ENCODE measurements at places on chromosomes 1 and 21.

GRCh38 chr1:115865704-115866380 is 24.9 kb upstream of the NHLH2 start:
- no peak for DNase-seq

GRCh38 chr1:230079199-230080024 is 12.4 kb downstream of the GALNT2 start:
- no peak for DNase-seq

DNA sequence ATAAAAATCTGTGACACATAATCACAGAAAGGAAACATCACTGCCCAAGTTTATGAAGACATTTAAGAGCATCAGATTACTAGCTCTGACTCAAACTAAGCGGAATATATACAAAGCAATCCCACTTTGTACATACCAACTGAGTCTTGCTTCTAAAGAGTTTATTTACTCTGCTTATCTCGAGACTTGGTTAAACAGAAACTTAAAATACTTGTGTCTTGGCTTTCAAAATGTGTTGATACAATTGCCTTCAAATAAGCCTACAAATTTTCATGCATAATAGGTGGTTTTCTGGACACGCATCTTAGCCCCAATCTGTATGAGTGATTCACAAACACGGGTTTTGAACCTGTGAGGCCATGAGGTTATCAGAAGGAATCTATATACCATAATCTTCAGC is 21.0 kb downstream of the CD160 start:
- peak; percentile 70 for DNase-seq

DNA sequence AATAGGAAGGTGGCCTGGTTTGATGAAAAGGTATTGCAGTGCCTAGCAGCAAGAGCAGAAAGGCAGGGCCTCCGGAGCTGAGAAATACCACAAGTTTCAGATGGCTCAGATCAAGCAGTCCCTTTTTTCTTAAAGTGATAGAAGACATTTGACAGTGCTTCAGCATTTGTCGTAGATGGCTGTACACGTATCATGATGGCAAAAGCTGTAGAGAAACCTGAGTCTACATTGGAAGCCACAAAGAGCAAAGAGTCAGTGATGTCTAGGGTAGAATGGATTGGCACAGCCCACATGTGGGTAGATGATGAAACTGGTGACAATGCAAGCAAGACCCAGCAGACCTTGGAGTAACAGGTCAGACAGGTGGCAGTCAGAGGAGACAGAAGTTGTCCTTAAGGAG is 101.3 kb upstream of the ARTN start:
- no peak for DNase-seq

- no peak for DNase-seq
Measured at GRCh38 chr1:26724926-26725325, 29.1 kb downstream of the ARID1A start.

DNA sequence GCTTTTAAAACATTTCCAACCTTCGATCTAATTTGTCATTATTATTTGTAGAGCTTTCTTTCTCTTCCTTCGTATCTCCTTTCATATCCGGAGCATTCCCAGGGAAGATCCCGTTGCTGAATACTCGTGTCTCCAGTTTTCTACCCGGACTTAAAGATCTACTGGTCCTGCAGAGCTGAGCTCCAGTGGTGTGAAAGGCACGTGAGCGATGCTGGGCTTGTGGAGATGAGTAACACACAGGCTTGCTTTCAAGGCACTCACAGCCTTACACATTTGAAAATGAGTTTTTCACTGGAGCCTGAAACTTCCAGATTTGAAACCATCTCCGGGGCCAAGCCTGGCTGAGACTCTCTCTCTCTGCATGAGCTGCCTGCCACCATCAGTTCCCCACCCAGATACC is 428.3 kb downstream of the KIF26B start:
- DNase-seq = no peak

DNA sequence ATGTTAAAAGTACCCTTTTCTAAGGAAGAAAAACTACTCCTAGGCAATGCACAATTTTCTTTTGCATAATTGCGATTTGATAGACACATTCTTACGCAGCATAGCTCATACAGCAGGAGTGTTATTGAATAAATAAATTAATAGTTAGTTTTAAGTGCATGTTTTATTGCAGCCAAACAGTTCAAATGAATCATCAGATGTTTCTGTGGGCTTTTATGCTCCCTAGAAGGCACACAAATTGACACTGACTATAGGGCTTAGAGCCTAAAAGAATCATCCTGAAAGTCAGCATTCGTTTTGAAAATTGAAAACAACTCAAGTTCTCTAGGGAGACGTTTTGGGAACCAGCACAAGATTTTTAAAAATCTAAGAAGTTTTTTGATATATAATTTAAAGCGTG is 411.9 kb downstream of the HLX start:
- no peak for DNase-seq

DNA sequence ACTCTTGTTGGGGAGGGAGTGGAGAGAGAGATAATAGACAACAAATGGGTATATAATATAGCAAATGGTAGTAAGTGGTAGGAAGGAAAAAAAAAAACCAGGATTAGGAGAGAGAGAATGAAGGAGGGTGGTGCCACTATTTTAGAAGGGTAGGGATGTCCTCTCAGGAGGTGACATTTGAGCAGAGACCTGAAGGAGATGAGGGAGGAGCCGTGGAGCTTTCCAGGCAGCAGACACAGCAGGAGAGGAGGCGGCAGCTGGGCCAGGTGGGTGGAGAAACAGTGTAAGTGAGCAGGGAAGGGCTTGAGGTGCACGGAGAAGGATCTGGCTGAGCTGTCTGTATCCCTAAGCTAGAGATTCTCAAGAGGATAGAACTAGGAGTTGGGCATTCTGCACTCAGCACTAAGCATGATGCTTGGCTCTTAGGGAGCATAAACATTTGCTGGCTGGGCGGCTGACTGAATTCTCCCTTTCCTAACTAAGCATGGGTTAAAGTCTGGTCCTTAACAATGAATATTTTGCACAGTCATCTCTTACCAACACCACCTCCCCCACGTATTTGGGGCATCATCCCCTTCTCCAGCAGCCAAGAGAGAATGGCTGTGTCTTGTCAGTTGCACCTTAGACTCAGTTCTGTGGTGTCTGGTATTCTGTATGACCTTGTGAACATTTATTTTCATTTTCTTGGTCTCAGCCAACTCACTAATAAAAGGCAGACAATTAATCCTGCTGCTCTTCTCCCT is 27.6 kb upstream of the SARS1 start:
- no peak for DNase-seq

- DNase-seq = no peak
Measured at GRCh38 chr1:92915547-92915946, 45.7 kb downstream of the DIPK1A start.

- no peak for DNase-seq
Measured at GRCh38 chr1:150513351-150513791, 2.2 kb upstream of the FALEC start.

- no peak for DNase-seq
Measured at GRCh38 chr1:229848752-229849677, 218.0 kb upstream of the GALNT2 start.

DNA sequence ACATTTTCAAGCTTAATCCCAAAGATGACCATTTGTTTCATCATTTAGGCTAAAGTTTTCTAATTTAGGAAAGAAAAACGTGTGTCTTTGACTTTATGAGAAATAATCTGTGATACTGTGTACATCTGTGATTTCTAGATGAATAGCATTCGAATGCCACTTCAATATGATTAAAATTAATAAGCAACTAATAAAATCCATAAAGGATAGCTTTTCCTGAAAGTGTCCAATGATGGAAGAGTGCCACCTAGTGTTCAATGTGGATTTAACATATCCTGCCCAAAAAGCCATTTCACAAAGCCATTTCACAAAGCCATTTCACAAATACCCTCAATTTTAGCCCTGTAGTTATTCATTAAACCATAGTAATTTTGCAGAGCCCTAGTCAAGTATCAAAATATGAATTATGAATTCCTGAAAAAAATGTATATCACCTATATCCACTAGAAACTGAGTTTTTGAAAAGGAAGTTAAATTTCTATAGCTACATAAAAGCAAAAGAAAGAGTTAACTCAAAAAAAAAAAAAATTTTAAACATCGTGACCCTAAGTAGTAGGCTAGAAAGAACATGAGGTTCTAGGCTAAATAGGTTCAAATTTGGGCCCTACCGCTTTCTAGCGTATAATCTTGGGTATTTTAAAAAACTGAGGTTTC is 19.1 kb downstream of the NME7 start:
- DNase-seq = no peak

DNA sequence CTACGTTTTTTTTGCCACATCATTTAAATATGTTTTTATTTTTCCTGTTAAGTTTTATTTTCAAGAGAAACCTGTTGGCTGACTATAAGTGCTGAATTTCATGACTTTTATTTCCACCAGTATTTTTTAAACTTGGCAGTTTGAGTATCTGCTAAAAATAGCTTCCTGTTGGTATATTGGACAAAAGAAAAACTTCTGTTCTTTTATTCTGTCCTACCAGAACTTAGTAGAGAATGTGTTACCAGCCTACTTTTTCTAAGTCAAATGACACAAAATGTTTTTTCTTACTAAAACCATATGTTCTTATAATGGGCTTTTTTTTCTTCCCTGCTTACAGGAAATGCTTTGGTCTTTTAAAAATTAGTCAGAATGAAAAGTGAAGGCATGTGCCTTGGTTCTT is 7.6 kb downstream of the DR1 start:
- no peak for DNase-seq

DNA sequence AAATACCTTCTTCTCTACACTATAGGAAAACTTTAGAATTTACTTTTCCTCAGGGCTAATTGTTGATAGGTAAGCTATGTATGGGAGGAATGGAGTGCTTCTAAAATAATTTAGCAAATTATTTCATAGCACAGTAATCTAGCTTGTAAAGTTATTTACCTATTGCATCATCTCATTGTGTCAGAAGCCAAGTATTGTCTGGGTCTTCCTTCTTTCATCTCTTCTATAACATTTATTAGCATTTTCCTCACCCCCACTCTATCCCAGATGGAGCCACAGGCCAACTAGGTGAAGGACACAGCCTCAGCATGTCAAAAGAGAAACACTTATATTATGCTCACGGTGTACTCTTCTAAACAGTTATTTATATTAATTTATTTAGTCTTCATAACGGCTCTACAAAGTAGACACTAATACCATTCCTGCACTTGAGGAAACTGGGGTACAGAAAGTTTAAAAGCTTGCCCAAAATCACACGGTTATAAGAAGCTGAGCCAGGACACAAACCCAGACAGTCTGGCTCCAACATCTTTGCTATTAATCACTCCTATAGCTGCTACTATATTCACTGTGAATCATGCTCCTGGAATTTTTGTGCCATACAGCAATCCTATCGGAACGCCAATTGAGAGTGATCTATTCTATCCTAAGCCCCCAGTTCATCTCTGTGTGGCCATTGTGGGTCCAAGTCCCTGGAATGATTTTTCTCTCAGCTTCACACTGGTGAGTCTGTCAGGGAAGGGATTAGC is 43.1 kb downstream of the OR10J5 start:
- DNase-seq = no peak

GRCh38 chr1:153415850-153416570 is at the start of gene S100A7A:
TSS of gene S100A7A (plus strand) at chr1:153416520. CDS start at chr1:153418083, 1,563 bp downstream.
- DNase-seq = no peak

- no peak for DNase-seq
Measured at GRCh38 chr21:39066829-39067780, 116.1 kb downstream of the PSMG1 start.
